ENCODE measurements at places on chromosomes 1 and 21. TPM values are rescaled to one million over a fixed set of nuclear protein-coding genes. Genes with fewer than 3 reads are reported as not detected.

DNA sequence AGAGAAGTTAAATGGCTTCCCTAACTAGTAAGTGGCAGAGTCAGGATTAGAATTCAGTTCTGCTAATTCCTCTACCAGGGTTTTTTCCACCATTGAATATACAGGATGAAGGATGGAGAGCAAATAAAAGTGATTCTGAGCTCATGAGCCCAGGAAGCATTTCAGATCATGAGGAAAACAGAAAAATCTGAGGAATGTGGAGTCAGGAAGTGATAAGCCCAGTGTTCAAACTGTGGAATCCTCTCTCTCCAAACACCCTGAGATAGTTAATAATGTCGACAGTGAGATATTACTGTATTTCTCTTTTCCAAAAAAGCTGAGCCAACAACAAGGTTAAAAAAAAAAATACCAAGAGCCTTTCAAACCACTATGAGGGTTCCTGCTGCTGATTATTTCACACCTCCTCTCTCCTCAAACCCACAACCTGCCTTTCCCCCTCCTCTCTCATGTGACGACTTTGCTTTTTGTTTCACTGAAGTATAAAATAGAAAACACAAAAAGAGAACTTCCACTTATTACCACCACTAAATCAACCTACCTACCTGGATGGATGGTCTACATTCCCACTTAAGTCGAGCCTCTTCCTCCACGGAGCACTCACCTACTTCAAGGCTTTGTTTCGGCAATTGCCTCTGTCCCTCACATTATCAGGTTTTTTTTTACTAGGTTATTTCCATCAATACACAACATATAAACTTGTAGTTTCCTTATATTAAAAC lies 8.9 kb downstream of the SLAMF1 start:
- no peak for DNase-seq

The LCE3B gene
- total RNA-seq, result not detected

The NBL1 gene
- 83.0 TPM for total RNA-seq

DNA sequence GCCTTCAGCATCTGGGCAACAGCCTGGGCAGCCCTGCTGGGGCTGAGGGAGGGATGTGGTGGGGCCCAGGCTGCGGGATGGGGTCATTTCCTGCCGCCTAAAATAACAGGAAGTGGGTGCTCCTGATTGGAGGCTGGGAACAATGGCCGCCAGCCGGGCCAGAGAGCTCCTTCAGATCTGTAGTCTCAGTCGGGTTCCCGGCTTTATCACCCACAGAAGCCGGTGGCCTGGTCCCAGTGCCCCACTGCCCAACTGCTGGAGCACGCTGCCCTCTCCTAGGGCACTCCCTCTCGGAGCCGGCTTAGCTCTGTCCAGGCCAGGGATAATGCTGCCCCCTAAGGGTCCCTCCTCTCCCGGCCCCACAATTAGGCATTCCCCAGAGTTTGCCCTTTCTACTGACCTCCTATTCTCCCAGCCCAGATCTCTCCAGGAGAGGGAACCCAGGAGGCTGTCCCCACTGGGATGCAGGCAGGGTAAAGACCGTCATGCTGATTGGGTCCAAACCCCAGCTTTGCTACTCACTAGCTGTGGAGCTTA lies 5.1 kb downstream of the MAP7D1 start:
- no peak for DNase-seq

The ADAR gene
- 139 TPM for total RNA-seq

- DNase-seq, result no peak
These were observed 8.1 kb upstream of the KHDRBS1 start for GRCh38 chr1:32005522-32005921.

- no peak for DNase-seq
These were observed 64.8 kb downstream of the SLX9 start for GRCh38 chr21:45004481-45005247.

- no peak for DNase-seq
These were observed 24.9 kb upstream of the CTPS1 start for GRCh38 chr1:40954626-40955025.

The AIRE gene
- total RNA-seq, result 0.12 TPM

GRCh38 chr1:64030411-64030810 lies 173.0 kb upstream of the UBE2U start:
- DNase-seq, result no peak

- DNase-seq, result no peak
These were observed 24.6 kb downstream of the XCL1 start for GRCh38 chr1:168601051-168601450.

- DNase-seq, result no peak
These were observed 2.3 kb downstream of the EPS8L3 start for GRCh38 chr1:109761227-109762038.

- DNase-seq, result no peak
These were observed 403.2 kb upstream of the ADAMTS5 start for GRCh38 chr21:27369978-27370571.

GRCh38 chr1:170711682-170712081 lies 47.8 kb downstream of the PRRX1 start:
- DNase-seq, result no peak

DNA sequence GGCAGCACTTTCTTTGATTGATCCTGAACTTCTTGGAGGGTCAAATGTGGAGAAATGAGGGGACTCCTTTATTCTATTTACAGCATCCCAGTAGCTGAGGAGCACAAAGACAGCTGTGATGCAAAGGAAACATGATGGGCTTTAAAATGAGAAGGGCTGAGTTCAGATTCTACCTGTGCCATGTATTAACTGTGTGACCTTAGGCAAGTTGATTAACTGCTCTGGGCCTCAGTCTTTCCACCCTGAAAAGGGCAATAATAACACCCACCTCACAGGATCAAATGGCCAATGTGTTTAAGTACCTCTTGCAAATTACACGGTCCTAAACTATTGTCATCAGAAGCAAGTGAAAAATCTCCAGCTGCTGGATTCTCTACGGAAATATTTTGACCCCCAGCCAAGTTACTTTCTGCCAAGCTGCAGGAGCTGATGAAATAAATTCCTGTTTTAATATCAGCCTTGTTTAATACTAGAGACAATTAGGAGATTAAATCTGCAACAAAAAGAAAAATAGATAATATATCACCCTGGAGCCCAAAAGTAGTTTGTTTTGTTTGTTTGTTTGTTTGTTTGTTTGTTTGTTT lies 15.7 kb downstream of the TMEM81 start:
- DNase-seq, result no peak

The GMEB1 gene
- total RNA-seq, result 14.4 TPM

DNA sequence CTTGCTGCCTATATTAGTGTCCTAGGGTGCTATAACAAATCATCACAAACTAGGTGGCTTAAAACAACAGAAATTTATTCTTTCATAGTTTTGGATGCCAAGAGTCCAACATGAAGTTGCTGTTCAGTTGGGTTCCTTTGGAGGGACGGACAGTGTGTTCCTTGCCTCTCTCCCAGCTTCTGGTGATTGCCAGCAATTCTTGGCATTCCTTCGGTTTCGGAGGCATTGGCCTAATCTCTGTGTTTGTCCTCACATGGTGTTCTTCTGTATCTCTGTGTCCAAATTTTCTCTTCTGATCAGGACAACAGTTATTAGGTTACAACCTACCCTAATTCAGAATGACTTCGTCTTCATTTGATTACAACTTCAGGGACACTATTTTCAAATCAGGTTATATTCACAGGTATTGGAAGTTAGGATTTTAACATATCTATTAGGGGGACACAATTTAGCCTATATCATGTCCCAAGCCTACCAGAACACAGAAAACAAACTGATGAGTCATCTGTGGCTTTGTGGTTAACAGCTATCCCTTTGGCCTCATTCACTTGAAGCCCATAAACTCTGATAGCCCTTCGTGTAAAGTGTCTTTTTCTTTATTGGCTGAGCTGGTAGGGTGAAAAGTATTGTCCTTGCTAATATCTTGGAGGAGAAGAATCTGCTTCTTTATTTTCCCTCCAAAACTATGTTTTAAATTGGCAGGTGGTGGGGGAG lies 83.2 kb upstream of the PAPPA2 start:
- no peak for DNase-seq

The MSH4 gene
- total RNA-seq, result 0.37 TPM

The EDARADD gene
- total RNA-seq, result 0.24 TPM

The KCNA3 gene
- 1.2 TPM for total RNA-seq

DNA sequence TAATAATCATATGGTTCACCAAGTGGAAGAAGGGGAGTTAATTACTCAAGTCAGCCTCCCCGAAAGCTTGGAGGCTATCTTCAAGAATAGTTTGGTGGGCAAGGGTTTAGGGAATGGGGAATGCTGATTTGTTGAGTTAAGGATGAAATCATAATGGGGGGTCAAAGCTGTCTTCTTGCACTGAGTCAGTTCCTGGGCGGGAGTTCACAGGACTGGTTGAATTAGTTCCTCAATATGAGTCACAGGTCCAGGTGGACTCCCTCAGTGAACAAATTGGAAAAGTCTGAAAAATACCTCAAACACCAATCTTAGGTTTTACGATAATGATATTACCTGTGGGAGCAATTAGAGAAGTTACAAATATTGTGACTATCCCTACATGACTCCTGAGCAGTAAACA lies 115.2 kb upstream of the COA6 start:
- no peak for DNase-seq

All from omental fat pad (tissue), 4 donors.